T-helper 1 cell treated with Interleukin-12 subunit alpha and Interleukin-12 subunit beta and Interleukin-4 antibody, amounts not matched to agents 30 ng/mL and 1 ng/mL, for 36 hours (primary cell): ENCODE measurements at places on chromosomes 16 and 17. TPM values are rescaled to one million over a fixed set of nuclear protein-coding genes. Genes with fewer than 3 reads are reported as not detected.

Gene OR4D2
- not detected in 2 replicates for total RNA-seq

Gene CACNG5
- not detected in 2 replicates for total RNA-seq

Gene LITAFD
- total RNA-seq, result not detected in 2 replicates

Gene AARSD1
- 41.2 and 51.5 TPM in 2 replicates for total RNA-seq

Gene CAVIN1
- total RNA-seq, result 1.9 TPM in 2 replicates

Gene SLC5A10
- total RNA-seq, result not detected in 2 replicates

Gene PRR35
- total RNA-seq, result 0.10 TPM in 1 of 2 replicates, not detected in the other

Gene CDR2
- total RNA-seq, result 58.2 and 59.0 TPM in 2 replicates

Gene EXOC3L1
- total RNA-seq, result 0.42 and 0.61 TPM in 2 replicates

Gene CACNG4
- total RNA-seq, result not detected in 2 replicates

Gene KRTAP3-2
- total RNA-seq, result not detected in 2 replicates

Gene WNK4
- total RNA-seq, result 0.15 and 0.22 TPM in 2 replicates

Gene TBC1D3K
- total RNA-seq, result not detected in 2 replicates

Gene SCGB1C2
- total RNA-seq, result not detected in 2 replicates

Gene FAM20A
- total RNA-seq, result not detected in 2 replicates

Gene SCNN1B
- total RNA-seq, result not detected in 2 replicates

Gene NKIRAS2
- 29.1 and 29.4 TPM in 2 replicates for total RNA-seq

Gene SOST
- total RNA-seq, result not detected in 2 replicates

Gene CCDC200
- 0.39 and 0.47 TPM in 2 replicates for total RNA-seq

Gene CCL14
- not detected in 2 replicates for total RNA-seq

Gene ITGAL
- 660 and 669 TPM in 2 replicates for total RNA-seq

Gene GGNBP2
- total RNA-seq, result 103 and 108 TPM in 2 replicates

Gene FLCN
- 73.2 and 77.2 TPM in 2 replicates for total RNA-seq

Gene CFAP97D1
- total RNA-seq, result not detected in 2 replicates

Gene DLG4
- 16.1 and 18.5 TPM in 2 replicates for total RNA-seq

Gene HSD17B1
- 0.34 and 0.59 TPM in 2 replicates for total RNA-seq

Gene SLC6A4
- 0.05 TPM in 1 of 2 replicates, not detected in the other for total RNA-seq

Gene TMEM220
- 0.07 and 0.10 TPM in 2 replicates for total RNA-seq

Gene OTOP3
- not detected in 2 replicates for total RNA-seq

Gene ICAM2
- 69.1 and 70.0 TPM in 2 replicates for total RNA-seq

Gene TMEM204
- total RNA-seq, result 49.2 and 49.9 TPM in 2 replicates

Gene HSD11B2
- 0.29 TPM in 1 of 2 replicates, not detected in the other for total RNA-seq

Gene TPSD1
- not detected in 2 replicates for total RNA-seq

Gene MMP15
- total RNA-seq, result 0.64 and 0.68 TPM in 2 replicates

Gene OR2C1
- not detected in 2 replicates for total RNA-seq

Gene TAF1C
- total RNA-seq, result 57.4 and 62.5 TPM in 2 replicates

Gene INCA1
- 0.22 and 0.76 TPM in 2 replicates for total RNA-seq

Gene IL21R
- 72.3 and 73.2 TPM in 2 replicates for total RNA-seq

Gene KRTAP4-4
- total RNA-seq, result not detected in 2 replicates

Gene KCNH4
- 0.41 and 0.59 TPM in 2 replicates for total RNA-seq

Gene ZFP3
- total RNA-seq, result 4.3 and 4.5 TPM in 2 replicates

Gene RBFOX1
- total RNA-seq, result not detected in 2 replicates

Gene CHCT1
- total RNA-seq, result not detected in 2 replicates

Gene CDH16
- total RNA-seq, result not detected in 2 replicates

Gene SLC12A3
- not detected in 2 replicates for total RNA-seq

Gene TMEM92
- 0.29 and 0.34 TPM in 2 replicates for total RNA-seq

Gene ZNF423
- not detected in 2 replicates for total RNA-seq

Gene EME1
- total RNA-seq, result 13.1 and 15.8 TPM in 2 replicates

Gene DNAH17
- 0.22 TPM in 2 replicates for total RNA-seq

Gene SPNS2
- total RNA-seq, result 0.24 and 0.47 TPM in 2 replicates

Gene TBC1D3
- total RNA-seq, result not detected in 2 replicates

Gene GAS2L2
- total RNA-seq, result not detected in 2 replicates

Gene XAF1
- 432 and 434 TPM in 2 replicates for total RNA-seq

Gene CES5A
- total RNA-seq, result 0.12 TPM in 1 of 2 replicates, not detected in the other

Gene UBALD2
- 287 and 292 TPM in 2 replicates for total RNA-seq

Gene TMC8
- 411 and 412 TPM in 2 replicates for total RNA-seq

Gene PTX4
- total RNA-seq, result not detected in 2 replicates

Gene TBC1D3H
- total RNA-seq, result not detected in 2 replicates

Gene ACSM5
- not detected in 2 replicates for total RNA-seq
